Eye (tissue), 1 donor: ENCODE measurements at places on chromosomes 13 and 19.
A peak's percentile ranks its signal among the peaks of the same experiment; 100 is the strongest.

DNA sequence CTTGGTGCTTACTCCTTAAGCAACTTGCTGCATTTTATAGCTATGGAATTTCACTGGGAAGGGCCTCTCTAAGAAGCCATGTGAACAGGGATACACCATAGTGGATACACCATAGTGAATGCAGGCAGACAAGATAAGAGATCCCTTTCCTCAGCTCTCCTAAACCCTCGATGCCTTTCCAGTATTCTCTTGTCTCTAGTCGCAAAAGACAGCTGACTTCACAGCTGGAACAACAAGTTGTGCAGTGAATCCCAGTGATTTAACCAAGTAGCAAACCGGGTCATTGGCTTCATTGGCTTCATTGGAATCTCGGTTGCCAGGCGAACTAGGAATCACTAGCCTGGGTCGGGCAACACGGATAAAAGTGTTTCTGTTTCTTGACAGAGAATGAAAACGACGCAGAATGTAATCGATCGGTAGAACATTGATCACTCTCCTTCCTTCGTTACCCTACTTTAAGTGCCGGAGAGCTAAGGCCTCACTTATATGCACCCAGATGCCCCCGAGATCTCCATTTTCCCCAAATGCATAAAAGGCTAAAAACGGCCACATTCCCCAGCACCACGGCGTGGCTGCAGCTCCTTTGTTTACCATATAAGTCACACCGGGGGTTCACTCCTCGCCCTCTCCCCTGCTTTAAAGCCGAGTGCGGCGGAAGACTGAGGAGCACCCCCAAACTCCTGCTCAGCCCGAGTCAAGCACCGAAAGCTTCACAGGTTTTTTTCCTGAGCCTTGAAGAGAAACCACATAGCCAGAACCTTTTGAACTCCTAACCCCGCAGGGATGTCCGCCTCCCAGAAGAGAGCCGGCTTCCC, 674 bp downstream of the TRPC4 start:
- peak; percentile 72 for DNase-seq

GRCh38 chr19:35009424-35010415, 9.6 kb downstream of the GRAMD1A start:
- DNase-seq: no peak

DNA sequence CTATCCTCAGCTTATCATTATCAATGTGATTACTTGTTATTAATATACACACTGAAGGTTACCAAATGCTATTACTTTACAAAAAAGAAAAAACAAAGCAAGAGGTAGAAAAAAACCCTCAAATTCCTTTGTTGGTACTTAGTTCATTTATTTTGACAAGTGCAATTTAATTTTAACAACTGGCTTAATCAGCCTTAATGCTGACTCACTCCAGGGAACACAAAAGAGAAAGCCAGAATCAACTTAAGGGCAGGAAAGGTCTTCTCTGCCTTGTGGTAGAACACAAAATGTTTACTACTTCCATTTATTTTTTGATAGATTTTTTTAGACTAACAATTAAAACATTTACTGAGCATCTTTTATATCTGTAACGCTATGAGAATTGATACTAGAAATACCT, 417.1 kb downstream of the PCDH17 start:
- DNase-seq: no peak

- no peak for DNase-seq
Measured at GRCh38 chr19:16073988-16074387, 2.3 kb upstream of the TPM4 start.

DNA sequence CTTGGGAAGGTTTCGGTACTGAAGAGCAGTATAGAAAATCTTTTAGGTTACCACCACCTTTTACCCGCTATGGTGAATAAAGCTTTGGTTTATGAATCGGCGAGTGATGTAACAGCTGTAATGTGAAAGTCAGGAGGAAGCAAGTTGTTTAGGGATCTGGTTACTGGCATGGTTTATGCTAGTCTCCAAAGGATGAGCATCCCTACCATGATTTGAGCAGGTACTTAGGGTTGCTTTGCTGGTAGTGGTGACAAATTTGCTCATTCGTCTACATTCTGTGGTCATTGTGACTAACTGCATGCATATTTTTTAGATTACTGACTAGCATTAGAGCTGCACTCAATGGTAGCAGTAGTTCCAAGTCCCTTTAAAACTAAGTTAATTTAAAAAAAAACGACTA, 104.1 kb downstream of the FRY start:
- no peak for DNase-seq

GRCh38 chr13:26517936-26518335, 39.5 kb upstream of the WASF3 start:
- DNase-seq: no peak

DNA sequence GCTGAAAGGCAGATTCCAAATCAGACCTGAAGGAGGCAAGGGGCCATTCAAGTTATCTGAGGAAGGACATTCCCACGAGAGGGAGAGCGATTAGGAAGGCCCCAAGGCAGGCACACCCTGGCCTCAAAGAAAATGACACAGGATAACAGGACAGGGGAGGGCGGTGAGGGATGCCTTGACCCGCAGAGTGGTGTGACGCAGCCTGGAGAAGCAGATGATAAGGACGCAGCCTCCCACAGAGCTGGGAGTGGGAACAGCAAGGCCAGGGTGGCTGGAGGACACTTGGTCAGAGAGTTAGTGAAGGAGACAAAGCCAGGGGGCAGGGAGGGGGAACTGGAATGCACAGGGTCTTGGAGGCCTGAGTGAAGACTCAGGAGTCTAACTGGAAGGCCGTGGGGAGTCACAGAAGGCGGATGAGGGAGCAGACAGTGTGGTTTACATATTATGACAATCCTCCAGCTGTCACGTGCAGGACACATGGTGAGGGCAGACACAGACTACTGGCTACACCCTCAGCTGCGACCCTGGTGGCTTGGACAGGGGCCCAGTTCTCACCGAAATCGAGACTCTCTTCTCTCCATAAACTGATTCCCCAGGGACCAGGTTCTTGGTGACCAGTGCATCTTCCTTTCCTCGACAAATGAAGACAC, 5.8 kb upstream of the DYRK1B start:
- no peak for DNase-seq

DNA sequence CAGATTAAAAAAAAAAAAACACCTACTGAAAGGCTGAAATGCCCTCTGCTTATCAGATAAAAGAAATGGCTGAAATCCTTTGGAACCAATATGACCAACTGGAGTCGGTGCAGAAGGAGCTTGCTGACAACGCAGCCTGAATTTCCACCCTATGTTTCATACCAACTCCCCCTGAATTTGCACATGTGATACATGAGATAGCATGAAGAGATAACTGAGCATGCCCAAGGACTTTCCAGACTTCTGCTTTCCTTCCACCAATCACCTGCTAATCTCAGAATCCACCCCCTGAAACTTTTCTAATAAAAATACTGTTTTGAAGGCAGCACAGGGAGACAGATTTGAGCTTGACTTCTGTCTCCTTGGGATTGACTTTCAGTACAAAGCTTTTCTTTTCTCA, 32.2 kb upstream of the WDFY2 start:
- no peak for DNase-seq

GRCh38 chr13:114264886-114265611, 16.4 kb upstream of the UPF3A start:
- no peak for DNase-seq

DNA sequence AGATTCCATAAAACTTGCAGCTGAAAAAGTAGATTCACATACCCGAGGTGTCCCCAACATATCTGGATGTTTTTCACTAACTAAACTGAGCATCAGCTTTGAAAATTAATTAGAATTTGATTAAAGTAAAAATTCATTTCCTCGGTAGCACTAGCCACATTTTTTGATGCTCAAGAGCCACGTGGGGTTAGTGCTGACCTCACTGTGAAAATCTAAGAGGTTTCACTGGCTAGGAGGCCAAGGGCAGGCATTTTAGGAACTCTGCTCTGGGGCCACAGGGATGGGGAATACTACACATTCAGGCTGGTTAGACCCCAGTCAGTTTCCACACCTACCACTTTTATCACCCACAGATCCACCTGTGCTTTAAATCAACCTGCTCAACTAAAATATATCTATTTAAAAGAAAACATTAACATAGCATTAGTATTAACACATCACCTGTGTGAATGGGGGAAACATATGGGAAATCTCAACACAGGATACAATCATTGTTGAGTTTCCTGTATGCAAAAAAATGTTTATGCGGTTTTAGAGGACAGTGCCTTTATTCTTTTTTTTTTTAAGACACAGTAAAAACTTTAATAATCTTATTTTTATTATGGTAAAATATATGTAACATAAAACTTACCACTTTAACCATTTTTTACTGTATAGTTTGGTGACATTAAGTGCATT, 45.5 kb downstream of the BRD4 start:
- no peak for DNase-seq

GRCh38 chr19:43684326-43684725, 14.4 kb upstream of the PLAUR start:
- no peak for DNase-seq

- DNase-seq: no peak
Measured at GRCh38 chr13:69178000-69178399, 929.6 kb upstream of the ATXN8OS start.

- peak; percentile 69 for DNase-seq
Measured at GRCh38 chr19:46745521-46746280, at the start of gene FKRP. FKRP (plus strand) TSS chr19:46746057; CDS start chr19:46755451, 9,394 bp downstream.

GRCh38 chr19:37948362-37948761, 41.4 kb downstream of the SIPA1L3 start:
- no peak for DNase-seq

GRCh38 chr19:16330806-16331690, 6.4 kb downstream of the KLF2 start:
- DNase-seq: no peak

GRCh38 chr19:16206637-16207036, 8.9 kb downstream of the AP1M1 start:
- DNase-seq: no peak

- no peak for DNase-seq
Measured at GRCh38 chr19:13006431-13007281, 11.4 kb downstream of the NFIX start.

DNA sequence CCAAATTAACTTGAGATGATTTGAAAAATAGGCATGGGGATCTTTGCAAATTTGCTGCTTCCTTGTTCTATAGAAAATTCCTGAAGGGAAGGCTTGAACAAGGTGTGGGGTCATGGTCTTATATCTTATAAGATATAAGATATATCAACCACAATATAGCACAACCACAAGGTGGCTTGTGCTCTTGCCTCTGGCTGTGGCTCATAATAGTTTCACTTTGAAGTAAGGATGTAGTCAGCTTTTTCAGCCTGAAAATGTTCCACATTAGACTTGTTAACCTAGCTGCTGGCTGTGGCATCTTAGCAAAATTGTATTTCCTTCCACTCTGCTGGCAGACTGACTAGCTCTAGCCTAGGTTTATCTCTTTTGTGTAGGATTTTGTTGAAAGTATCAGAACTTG, 169.7 kb downstream of the KLF5 start:
- no peak for DNase-seq

GRCh38 chr19:58575183-58576041, 2.3 kb upstream of the MZF1 start:
- DNase-seq: peak; percentile 98

DNA sequence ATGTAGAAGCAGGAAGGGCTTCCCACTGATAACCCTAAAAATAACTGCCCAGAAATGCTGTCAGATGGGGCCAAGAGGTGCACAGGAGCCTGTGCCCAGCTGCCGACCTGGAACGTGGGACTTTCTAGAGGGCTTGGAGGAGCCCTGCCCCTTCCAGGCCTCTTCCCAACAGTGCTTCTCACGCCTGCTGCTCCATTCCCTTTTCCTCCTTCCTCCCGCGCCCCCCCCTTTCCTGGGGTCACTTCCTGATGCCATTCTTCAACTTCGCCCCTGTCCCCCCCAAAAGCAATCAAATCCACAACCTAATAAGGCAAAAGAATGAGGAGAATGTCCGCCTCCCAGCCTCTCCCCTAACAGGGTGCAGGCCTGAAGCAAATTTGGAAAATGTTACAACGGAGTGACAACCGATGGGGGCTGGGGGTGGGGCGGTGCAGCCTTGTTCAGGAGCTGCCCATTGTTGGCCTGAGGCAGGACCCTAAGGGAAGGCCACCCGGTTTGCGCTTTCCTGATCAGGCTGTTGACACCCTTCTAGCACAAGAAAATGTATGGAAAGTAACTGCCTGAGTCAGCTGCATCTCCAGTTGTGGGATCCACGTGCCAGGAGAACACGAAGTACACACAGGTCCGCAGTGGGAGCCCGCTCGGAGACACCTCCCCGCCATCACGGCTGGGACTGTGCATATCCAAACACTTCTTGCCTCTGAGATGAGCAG, 18.7 kb downstream of the ACTN4 start:
- DNase-seq: peak; percentile 76

DNA sequence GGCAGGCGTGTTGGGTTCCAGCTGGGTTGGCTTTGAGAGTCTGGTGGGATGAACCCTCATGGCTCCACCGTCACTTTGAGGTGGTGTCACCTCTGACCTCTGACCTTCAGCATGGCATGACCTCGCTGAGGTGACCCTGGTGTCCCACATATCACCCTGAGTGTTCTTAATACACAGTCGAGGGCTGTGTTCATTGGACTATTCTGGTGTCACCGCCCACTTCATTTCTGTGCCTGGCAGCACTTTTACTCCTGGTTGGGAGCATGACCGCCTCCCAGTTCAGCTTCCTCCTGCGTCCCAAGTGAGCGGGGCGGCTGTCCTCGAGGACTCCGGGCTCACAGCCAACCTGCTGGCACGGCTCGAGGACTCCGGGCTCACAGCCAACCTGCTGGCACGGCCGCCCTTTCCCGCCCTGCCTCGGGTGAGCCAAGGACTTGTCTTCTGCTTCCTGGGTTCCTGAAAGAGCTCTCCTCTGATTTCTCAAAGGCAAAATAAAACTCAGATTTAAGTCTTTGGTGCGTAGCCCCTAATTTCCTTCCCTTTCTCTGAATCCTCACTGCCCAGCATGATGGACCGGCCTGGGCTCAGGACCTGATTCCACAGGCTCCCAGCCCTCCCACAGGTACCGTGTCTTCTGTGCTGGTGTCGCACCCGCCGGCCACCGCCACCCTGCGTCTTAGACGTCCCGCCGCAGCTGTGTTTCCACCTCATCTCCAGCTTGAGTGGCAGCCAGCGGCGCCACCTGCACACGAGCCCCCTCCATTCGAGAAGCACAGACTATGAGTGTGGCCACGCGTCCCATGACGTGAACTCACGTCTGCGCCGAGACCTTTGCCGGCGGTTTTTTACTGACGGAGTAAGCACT, 10.4 kb downstream of the ATP4B start:
- DNase-seq: no peak

GRCh38 chr19:38877781-38878574, at the start of gene RINL:
RINL (minus strand) TSS chr19:38878275; CDS start chr19:38876742, 1,533 bp downstream.
- no peak for DNase-seq

DNA sequence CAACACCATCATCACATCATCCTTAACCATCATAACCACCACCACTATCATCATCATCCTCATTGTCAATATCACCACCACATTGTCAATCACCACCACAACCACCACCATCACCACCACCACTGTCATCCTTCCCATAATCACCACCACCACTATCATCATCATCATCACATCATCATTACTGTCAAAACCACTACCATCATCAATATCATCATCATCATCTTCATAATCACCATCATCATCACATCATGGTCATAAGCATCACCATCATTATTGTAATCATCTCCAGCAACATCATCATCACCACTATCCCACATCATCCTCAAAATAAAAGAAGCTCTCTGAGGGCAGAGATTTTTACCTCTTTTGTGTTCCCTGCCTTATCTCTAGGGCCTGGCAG, 52.2 kb downstream of the MBD3L1 start:
- no peak for DNase-seq

GRCh38 chr19:35306473-35307246, 14.7 kb downstream of the MAG start:
- DNase-seq: no peak

GRCh38 chr13:66128692-66129269, 1101.4 kb downstream of the PCDH9 start:
- DNase-seq: no peak

GRCh38 chr13:103004661-103005345, 61.4 kb downstream of the SLC10A2 start:
- no peak for DNase-seq

GRCh38 chr13:20151016-20151415, 9.8 kb downstream of the GJA3 start:
- no peak for DNase-seq
